Bronchial epithelial cell (primary cell): ENCODE measurements at places on chromosomes 3 and 15. TPM values are rescaled to one million over a fixed set of nuclear protein-coding genes. Genes with fewer than 3 reads are reported as not detected.
A peak's percentile ranks its signal among the peaks of the same experiment; 100 is the strongest.

STAB1 gene
- under 0.01 and 0.13 TPM in 2 replicates for total RNA-seq

GRCh38 chr15:96948981-96949380 lies 618.5 kb downstream of the NR2F2 start:
- no peak for DNase-seq

TMEM158 gene
- 1.3 and 1.6 TPM in 2 replicates for total RNA-seq

- no peak for DNase-seq
Measured at GRCh38 chr15:60001610-60002527, 2.2 kb upstream of the FOXB1 start.

GRCh38 chr3:86978111-86978551 lies 12.8 kb downstream of the VGLL3 start:
- no peak for DNase-seq

GRCh38 chr15:100230784-100231183 lies 111.0 kb downstream of the ADAMTS17 start:
- DNase-seq, result no peak

GRCh38 chr3:70992131-70992530 lies 591.4 kb downstream of the FOXP1 start:
- DNase-seq, result no peak

DNA sequence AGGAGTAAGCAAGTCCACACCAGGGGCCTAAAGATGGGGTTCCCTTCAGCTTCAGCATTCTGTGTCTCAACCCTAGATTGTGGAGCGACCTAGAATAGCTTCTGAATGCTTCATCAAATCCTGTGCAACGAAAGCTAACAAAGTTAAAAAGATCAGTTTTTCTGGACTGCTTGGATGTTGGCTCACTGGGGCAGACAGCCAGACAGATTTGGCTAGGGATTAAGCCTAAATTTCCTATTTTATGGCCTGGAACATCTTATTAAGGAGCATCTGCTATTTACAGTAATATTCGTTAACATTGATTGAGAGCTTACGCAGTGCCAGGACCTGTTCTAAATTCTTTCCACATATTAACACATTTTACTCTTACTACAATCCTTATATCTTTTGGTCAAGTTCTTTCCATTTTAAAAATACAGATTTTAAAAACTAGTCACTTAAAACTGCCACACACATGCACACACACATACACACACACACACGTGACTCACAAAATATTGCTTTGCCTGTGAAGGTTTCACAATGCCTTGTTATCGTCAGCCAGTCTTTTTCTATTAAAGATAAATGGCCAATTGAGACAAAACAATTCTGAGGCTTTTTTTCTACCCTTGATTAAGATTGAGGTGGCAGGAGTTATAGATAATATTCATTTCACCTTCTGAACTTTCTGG lies 173.3 kb upstream of the SNTN start:
- DNase-seq, result no peak

GRCh38 chr15:29382862-29383261 lies 113.2 kb upstream of the NSMCE3 start:
- no peak for DNase-seq

GOLGA8G gene
- total RNA-seq, result not detected in 2 replicates

NCBP2 gene
- total RNA-seq, result 78.7 and 94.0 TPM in 2 replicates

UROC1 gene
- not detected in 2 replicates for total RNA-seq

- no peak for DNase-seq
Measured at GRCh38 chr3:125143982-125144652, 68.4 kb downstream of the SLC12A8 start.

RBP2 gene
- total RNA-seq, result not detected in 2 replicates

DNA sequence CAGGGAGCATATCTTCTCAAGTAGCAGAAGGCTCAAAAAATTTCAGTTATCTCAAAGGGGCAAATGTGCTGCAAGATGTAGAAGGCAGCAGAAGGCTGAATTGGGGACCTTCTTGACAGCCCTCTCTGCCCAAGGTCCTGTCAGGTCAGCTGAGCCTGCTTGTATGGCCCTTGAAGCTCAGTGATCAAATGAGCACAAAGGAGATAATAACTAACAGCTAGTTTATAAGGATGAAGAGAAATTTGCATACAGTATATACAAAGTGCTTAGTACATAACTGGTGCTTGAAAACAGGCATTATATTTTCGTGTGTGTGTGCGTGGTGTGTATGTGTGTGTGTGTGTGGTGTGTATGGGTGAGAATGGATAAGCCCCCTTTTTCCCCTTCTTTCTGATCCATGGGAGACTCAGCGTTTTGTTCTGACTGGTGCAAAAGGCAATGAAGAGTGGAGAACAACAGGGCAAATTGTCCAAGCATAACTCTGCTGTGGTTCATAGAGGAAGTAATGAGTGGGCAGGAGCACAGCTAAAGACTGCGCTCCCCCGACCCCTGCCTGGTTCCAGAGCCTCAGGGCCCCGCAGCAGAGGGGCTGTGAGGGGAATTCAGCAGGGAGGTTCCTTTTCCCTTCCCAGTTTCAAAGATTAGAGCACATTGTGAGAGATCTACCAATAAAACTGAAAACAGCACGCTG lies 356.8 kb upstream of the NR2F2 start:
- DNase-seq, result no peak

DNA sequence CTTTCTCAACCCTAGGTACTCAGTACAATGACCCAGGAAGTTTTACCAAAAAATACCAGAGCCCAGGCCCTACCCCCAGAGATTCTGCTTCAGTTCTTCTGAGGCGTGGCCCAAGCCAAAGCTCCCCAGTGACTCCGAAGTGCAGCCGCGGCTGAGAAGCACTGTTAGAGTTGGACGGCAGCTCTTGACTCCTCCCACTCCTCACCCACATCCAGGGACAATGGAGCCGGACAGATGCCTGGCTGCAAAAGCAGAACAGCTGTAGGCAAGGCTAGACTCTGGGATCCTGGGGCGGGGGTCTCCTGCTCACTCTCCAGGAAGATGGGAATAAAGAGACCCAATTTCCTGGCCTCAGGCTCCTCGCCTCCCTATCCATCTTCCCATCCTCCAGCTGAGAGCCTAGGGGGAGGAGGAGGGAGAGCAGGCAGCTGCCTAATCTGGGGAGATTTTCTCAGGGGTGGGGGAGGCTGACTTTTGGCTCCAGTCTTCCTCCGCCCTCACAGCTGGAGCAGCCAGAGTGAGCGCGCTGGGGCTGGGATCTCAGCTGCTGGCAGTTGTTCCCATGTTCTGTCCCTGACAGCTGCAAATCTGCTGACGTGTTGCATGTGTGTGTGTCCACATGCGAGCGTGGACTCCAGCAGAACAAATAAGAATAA lies 223.8 kb downstream of the OPA1 start:
- no peak for DNase-seq

GRCh38 chr3:164640591-164640990 lies 437.7 kb downstream of the SI start:
- peak; percentile 30 for DNase-seq

ESYT3 gene
- 1.1 and 2.9 TPM in 2 replicates for total RNA-seq

DNA sequence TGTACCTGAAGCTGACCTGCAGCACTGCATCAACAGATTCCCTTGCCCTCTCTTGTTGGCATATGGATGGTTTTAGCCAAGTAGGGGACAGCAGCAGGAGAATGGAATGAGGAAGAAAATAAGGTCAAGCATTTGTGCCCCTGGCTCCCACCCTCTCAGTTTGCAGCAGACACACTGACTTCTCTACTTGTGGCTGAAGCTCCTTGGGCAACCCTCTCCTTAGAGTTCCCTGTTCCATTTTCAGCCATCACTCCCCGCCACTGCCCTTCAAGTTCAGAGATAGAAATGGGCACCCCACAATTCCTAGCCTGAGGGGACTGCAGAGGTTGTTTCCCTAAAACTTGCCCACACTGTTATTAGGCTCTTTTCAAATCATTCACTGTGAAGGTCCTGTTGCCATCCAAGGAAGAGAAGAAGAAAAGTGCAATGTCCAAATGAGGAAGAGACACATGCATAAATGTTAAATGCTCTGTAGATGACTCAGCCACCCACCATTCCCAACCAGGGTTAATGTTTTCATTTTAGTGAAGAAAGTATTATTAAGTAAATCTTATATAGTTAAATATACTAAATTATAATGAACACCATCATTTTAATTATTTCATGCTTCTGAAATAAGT lies 295.9 kb upstream of the UBE2E2 start:
- no peak for DNase-seq

- no peak for DNase-seq
Measured at GRCh38 chr3:120173056-120173675, 78.9 kb upstream of the GSK3B start.

MYRIP gene
- total RNA-seq, result not detected in 2 replicates

DNA sequence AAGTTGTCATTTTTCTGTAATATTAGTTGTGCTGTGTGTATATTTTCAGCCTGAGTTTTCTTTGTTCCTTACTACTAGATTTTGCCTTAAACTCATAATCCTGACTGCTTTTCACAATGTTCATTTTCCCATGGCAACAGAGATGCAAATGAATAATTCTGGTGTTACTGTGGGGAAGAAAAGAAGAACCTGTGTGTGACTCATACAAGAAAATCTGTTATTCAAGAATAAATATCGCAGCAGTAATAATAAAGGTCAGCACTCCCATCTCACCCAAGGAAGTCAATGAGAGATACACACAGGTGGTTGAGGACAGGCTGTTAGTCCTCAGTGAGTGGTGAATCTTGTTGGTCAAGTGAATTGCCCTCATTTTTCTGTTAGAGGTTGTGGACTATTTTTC lies 656.6 kb upstream of the NAALADL2 start:
- no peak for DNase-seq

DNA sequence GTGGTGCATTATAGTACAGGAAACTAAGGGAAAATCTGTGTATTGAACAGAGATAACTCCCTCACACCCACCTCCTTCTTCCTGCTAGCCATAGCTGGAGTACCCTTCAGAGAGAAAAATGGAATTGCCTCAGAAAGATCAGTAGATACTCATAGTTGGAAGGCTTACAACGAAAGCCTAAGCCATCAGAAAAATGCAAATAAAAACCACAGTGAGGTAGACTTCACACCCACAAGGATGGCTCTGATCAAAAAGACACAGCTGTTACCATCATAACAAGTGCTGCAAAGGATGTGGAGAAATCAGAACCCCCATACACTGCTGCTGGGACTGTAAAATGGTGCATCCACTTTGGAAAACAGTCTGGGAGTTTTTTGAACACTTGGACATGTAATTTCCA lies 7.4 kb upstream of the DLG1 start:
- DNase-seq, result no peak

DNA sequence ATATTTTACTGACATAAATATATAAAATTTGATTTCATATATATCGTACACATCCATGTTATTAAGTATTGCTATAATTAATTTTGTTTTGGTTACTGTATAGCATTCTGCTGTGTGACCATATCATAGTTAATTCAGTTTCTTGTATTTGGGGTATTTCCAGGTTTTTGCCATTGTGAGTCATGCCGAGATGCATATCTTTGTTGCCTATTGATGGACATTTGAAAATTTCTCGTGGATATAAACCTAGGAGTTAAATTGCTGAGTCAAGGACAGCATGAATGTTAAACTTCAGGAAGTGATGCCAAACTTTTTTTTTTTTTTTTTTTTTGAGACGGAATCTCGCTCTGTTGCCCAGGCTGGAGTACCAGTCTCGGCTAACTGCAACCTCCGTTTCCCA lies 33.7 kb upstream of the GPR171 start:
- no peak for DNase-seq

SERINC4 gene
- 0.13 TPM in 1 of 2 replicates, not detected in the other for total RNA-seq

- DNase-seq, result no peak
Measured at GRCh38 chr3:49535971-49536874, 18.1 kb upstream of the BSN start.

DNA sequence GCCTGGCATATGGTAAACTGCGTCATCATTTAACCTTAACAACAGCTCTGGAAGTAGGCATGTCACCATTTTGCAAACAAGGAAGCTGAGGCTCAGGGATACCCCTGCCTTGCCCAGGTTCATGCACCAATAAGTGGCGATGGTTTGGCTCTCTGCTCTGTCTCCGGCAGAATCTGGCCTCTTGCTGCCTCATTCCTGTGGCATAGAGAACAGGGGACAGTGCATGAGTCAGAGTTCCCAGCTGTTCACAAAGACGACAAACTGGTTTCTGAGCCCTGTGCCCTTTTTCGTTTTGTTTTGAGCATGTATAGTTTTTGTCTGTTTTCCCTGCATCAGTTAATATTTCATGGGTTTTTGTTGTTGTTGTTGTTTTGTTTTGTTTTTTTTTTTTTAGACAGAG lies 236.8 kb downstream of the OPA1 start:
- DNase-seq, result peak; percentile 94

GRCh38 chr3:197837282-197837681 lies 46.2 kb downstream of the LRCH3 start:
- DNase-seq, result no peak

C2CD4B gene
- total RNA-seq, result 0.26 TPM in 2 replicates

DNA sequence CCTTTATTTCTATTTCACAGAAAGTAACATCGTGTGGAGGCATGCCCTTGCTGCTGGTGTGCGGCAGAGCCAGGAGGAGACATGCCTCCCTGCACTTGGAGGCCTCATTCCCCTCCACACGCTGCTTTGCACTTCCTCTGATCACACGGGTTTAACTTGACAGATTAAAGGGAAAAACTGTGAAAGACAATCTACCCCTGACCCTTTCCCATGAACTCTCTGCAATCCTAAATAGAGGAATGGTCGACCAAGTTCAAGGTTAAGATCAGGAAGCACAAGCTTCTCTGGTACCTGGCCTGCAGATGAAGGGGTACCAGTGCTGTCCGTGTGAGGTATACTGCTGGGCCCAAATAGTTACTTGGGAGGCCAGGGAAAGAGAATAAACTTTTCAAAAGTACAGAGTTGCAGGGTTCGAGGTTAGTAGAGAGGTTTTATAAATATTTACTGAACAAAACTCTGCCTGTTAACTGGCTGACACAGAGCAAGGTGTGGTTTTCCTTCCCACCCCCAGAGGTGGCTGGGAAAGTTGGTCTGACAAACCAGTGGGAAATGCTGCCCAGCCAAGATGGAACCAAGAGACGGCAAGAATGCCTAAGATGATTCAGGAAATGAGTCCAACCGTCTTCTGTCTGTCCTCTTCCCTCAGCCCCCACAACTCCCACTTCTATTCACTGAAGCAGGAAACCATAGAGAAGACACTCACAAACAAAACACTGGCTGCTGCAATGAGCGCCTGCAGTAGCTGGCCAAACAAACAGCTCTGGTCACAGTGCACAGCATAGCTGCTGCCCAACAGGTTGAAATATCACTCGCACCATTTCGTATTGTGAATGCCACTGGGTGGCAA lies 79.6 kb downstream of the IGF2BP2 start:
- peak; percentile 98 for DNase-seq

EFHB gene
- 0.13 and 0.26 TPM in 2 replicates for total RNA-seq

DNA sequence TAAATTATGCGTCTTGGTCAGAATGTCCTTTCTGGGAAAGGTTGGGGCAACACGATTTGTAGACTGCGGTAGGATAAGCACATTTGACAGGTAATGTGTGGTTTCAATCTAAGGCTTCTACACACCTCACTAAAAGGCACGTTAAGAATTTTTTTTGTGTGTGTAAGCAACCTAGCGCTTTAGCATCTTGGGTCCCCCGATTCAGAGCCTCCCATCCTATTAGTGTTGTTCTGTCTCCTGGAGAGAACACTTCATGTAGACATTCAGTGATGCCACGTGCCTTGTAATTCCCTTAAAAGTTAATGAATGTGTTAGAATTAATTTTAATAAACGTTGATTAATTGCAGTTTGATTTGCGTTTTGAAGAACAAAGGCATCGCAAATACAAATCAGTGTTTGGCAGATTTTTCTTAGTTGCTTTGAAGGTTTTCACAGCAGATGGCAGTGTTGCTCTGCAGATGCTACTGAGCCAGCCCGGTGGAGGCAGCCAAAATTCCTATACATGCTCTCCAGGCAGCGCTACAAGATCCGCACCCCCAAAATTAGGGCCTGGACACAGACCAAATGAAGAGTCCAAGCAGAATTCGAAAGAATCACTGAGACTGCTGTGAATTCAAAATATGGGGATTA lies 63.5 kb downstream of the OTOL1 start:
- DNase-seq, result peak; percentile 29

BCHE gene
- 0.26 and 0.51 TPM in 2 replicates for total RNA-seq

- DNase-seq, result no peak
Measured at GRCh38 chr3:180049391-180049790, 12.7 kb upstream of the PEX5L start.
